ENCODE measurements at places on chromosomes 4 and X.

GRCh38 chr4:9812501-9813340 lies 31.3 kb downstream of the DRD5 start:
- no peak for DNase-seq

DNA sequence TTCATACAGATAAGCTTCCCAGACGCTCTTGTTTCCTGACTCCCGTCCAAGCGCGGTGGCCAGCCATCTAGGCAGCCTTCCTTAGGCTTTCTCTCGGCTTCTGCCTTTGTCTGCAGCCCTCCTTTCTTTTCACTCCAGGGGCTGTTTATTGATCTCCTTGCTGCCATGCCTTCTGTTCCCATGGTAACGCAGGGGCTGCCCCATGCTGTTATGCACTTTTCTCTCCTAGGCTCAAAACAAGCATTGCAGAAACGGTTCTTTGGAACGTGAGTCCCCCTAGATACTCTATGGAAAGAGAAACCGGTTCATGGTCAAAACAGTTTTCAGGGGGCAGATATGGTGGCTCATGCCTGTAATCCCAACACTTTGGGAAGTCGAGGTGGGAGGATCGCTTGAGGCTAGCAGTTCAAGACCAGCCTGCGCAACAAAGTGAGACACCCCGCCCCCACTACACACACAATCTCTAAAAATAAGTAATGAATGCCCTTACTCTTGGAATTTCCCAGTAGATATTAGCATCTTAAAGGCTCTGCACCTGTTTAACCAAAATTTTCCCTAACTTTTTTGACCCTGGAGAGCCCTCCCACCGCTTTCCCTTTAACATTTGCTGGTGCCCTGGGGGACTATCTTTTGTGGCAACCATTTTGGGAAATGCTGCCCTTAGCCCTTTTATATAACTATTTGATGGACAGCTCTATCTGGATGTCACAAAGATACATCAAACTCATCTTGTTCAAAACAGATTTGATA lies 53.9 kb upstream of the ZNF157 start:
- DNase-seq = no peak

DNA sequence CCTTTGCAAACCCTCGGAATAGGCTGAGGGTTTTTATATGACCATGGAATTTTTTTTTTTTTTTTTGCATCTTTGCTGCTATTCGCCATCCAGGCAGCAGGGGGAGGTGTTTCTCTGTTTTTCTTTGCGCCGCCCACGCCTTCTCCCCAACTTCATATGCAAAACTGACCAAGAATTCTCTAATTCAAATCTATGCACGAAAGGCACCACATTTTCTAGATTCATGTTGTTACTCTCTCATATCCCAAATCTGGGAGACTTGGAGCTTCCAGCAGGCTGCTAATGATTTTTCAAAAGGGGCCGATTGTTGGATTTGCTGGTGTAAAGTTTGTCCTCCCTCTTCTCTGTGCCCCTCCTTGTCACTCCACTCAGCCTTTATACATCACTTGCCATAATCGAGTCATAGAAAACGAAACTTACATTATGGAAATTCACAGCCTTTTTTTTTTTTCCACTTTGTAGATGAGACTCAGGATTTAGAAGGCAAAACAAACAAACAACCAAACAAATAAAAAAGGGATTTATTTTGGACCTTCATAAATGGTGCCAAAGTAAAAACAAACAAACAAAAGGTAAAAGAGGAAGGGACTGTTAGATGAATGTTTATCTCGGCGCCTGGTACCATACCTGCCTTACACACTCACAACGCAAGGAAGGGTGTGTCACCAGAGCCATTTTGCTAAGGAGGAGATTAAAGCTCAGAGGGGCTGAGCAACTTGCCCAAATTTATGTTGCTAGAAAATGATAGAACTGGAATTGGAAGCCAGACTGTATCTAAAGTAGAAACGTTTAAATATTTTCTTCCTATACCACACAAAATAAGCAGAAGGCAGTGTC lies 29.3 kb upstream of the BOD1L1 start:
- DNase-seq = peak; percentile 17

- no peak for DNase-seq
Observed at GRCh38 chr4:85058551-85058950, 92.1 kb upstream of the WDFY3 start.

DNA sequence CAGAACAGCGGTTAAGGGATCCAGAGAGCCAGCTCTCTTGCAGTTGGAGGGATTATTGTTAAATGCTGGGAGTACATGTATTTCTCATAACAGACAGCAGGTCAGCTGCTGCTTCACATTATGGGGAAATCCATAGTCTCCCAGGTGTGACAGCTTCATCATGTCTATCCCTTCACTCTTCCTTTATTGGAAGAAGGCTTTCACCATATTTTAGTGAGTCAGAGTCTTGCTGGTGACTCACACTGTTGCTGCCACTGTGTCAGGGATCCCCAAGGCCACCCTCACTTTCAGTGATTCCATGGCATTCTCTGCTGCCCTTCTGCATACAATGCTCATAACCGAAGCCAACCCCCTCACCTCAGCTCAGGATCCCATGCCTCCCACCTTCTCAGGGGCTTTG lies 32.9 kb upstream of the PAGE5 start:
- DNase-seq = no peak

DNA sequence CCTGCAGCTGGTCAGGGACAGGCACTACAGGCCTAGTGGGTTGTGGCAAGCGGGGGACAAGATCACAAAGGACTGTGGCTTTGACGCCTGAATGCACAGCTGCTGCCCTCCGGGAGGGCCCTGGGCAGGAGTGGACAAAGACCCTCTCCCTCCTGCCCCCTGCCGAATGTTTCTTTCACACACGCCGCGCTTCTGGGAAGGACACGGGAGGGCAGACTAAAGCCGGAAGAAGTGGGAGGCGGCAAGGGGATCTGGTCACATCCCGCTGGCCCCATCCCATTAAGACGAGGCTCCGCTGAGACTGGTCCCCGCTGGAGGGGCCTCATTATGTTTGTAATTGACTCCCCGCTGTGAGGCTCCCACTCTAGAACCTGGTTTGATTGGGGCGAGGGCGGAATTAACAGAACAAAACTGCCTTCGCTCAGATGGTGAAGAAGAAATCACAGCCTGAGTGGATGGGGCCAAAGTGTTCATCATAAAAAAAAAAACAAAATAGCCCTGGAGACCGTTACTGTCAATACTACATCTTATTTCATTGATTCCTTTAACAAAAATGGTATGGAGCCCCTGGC lies 37.8 kb upstream of the PSAPL1 start:
- DNase-seq = no peak

GRCh38 chr4:102390438-102390837 lies 45.2 kb upstream of the SLC39A8 start:
- DNase-seq = no peak

DNA sequence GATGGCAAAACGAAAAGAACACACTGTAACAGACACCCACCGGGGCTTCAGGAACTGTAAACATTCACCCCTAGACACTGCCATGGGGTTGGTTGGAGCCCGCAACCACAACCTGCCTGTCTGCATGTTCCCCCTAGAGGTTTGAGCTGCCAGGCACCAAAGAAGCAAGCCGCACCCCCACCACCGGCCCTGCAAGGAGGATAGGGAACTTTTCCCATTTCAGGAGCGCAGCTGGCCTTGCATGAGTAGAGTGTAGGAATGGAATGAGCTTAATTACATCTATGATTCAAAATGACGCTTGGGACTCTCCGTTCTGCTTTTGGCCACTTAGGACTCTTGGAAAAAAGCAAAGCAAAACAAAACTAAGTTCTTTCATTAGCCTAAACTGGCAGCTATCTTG lies 243.6 kb upstream of the CTSO start:
- DNase-seq = no peak

DNA sequence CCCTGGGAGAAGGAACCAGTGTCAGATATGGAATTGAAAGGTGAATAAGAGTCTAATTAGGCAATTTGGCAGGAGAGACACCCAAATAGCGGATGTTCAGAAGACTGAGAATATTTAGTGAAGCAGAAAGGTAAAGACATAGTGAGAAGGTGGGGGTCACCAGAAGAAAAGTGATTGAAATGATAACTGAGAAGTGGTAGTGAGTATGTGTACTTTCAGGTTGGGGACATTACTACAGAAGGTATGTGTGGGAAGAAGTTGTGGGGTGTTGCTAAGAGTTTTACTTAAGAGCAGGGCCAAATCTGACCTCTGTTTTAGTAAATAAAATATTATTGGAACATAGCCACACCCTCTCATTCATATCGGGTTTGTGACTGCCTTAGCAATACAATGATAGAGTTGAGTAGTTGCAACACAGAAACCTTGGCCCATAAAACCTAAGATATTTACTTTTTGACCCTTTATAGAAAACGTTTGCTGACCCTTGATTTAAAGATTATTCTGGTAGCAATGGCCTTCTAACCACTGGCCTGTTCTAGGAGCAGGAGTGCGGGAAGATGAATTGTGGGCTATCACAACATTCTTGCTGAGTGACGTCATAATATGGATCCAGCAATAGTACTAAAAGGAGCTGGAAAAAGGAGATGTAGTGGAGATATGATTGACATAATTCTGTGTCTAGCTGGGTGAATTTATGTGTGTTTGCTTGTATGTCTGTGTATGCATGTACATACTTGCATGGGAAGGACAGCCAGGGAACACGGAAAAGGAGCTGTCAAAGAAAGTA lies 115.3 kb downstream of the HS3ST1 start:
- no peak for DNase-seq

DNA sequence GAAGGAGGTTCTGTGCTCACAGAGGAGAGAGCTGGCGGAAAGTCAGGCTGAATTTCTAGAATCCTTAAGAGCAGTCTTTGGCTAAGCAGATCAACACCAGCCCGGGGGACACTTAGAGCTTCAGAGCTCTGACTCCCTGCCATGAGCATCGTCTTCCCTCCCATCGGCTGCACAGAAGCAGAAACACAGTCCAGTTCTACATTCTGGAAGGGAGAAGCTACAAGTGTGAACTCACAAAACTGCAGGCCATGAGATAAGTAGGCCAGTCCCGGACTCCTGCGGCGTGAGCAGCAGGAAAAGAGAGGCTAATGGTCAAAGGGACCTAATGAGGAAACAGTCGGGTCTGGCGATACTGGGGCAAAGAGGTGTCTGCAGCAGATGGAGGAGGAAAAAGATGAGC lies 211.5 kb downstream of the DHX15 start:
- no peak for DNase-seq

DNA sequence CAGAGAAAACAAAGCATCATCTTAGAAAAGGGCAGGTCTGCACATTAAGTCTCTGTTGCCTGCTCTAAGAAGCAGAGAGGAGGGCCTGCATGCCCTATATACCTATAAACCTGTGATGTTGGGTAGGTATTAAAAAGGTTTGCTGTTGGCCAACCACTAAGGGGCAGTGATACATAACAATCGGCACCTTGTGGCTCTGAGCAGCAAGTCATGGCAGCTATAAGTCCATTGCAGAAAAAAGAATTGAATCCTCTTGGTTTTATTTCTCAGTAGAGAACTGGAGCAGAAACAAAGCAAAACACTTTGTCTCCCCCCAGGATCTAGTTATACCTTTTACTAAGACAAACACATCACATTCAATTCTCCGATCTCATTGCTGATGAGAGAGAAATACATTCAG lies 1364.4 kb downstream of the STIM2 start:
- DNase-seq = no peak

- DNase-seq = no peak
Observed at GRCh38 chr4:53557669-53558064, 33.6 kb downstream of the LNX1 start.

- DNase-seq = no peak
Observed at GRCh38 chrX:154751203-154751668, 359 bp upstream of the GAB3 start.

GRCh38 chrX:119694601-119695534 lies 1.9 kb upstream of the SEPTIN6 start:
- DNase-seq = no peak

DNA sequence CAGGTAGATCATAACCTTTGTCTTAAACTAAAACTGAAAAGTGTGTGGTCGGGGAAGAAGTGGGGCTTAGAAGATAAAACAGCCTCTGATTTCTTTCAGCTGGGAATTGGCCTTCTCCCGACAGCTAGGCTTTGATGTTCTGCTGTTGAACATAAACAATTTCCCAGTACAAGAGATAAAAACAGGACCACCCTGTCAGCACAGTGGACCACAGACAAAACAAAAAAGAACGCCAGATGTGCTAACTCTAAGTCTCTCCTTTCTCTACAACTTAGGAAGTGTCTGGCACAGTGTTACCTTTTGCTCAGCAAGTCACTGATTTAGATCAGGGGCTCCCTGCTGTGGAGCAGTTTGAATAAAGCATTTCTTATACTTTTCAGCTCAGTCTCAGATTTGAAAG lies 87.5 kb upstream of the UXT start:
- no peak for DNase-seq

DNA sequence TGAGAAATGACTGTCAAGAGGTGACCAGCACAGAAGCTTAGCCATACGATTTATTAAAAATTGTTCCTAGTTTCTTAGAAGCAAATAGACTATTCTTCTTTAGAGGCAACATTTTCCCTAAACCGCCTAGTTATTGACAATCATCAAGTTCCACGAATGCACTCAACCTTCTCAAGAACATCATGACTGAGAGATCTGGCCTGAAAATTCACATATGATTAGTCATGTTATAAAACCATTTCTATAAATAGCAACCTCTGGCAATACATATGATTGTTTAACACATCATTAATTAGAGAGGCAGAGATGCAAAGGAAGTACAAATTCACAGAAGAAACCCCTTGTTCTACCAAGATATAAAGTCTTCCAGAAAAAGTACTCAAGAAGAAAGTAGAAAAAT lies 6.7 kb downstream of the NUP62CL start:
- DNase-seq = no peak

GRCh38 chr4:16162891-16163290 lies 63.4 kb downstream of the TAPT1 start:
- DNase-seq = no peak

DNA sequence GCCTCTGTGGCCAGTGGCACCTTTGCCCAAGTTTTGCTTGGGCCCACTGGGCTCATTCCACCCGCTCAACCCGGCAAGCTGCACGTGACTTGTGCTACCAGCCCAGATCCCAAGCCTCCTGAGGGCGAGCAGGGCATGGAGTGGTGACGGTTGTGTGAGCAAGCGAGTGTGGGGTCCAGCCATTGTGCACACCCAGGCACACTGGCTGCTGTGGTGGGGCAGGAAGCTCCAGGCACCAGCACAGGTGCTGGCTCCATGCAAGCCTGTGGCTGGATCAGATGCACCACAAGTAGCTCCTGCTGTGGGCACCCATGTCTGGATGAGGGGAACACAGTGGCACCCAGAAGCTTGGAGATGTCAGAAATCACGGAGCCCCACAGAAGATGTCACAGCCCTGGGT lies 557.0 kb upstream of the GNPDA2 start:
- no peak for DNase-seq

Data from GM18507 (cell line).